ENCODE measurements at places on chromosomes 5 and 9.
A peak's percentile ranks its signal among the peaks of the same experiment; 100 is the strongest.

GRCh38 chr9:33924978-33925797 lies 108.2 kb downstream of the UBE2R2 start:
- no peak for DNase-seq

DNA sequence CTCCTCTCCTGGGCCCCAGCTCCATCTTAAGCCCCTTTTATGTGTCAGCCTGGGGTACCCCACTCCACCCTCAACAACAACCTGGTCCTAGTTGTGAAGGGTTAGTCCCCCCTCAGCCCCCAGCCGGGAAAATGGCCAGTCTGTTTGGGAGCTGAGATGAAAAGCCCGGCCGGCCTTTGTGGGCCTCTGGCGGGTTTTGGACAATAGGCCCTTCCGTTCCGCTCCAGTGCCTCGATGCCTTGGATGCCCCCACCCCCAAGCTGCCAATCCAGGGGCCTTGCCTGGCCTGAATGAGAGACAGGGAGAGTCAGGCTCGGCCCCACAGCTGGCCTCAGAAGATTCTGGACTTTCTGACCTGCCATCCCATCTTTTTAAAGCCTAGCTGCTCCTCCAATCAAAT lies 9.2 kb downstream of the CNTFR start:
- DNase-seq = no peak

- peak; percentile 11 for DNase-seq
These were observed 82.3 kb upstream of the AGXT2 start for GRCh38 chr5:35129921-35130485.

GRCh38 chr9:28503573-28503972 lies 930.3 kb upstream of the C9orf72 start:
- DNase-seq = no peak

DNA sequence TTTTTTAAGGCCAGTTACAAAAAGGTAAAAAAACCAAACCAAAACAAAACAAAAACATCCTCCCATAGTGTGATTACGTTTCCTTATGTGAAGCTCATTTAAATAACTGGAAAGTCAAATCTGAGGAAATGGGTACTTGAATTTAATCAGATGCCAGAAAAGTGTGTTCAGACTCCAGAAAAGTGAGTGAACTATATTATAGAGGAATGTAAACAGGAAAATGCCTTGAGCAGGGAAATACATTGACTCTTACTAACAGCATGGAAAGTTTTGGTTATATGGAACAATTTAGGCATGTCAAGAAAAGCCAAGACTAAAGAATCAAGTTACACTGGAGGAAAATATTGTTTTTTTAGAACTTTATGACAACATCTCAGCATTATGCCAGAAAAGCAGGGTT lies 37.8 kb upstream of the RNF20 start:
- no peak for DNase-seq

DNA sequence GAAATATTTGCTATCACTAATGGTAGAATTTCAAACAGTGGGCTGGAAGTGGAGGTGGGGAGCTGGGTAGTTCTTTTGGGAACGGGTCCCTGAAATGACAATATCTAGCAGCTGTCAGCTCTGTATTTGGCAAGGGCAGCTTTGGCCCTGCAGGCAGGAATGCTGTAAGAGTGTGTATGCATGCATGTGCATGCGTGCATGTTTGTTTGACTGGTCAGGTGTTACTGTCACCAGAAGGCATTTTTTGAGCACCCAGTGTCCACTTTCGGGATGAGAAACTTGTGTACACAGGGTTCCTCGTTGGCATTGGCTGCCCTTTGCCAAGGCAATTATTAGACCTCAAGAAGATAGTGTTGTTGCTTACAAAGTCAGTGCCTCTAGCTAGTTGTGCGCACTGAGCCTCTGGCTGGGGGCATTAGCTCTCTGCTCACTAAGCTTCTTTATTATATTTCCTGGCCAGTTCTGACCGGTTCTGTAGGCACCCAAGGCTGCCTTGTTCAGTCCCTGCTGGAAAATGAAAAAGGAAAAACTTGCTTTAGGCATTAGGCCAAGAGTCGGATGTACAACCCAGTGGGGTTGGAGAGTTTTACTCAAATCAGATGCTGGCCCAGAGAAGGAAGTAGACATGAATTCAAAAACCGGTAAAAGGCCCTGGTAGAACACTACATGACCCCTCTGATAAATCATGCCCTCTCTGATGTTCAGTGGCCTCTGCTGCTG lies 2.0 kb downstream of the CYFIP2 start:
- no peak for DNase-seq

DNA sequence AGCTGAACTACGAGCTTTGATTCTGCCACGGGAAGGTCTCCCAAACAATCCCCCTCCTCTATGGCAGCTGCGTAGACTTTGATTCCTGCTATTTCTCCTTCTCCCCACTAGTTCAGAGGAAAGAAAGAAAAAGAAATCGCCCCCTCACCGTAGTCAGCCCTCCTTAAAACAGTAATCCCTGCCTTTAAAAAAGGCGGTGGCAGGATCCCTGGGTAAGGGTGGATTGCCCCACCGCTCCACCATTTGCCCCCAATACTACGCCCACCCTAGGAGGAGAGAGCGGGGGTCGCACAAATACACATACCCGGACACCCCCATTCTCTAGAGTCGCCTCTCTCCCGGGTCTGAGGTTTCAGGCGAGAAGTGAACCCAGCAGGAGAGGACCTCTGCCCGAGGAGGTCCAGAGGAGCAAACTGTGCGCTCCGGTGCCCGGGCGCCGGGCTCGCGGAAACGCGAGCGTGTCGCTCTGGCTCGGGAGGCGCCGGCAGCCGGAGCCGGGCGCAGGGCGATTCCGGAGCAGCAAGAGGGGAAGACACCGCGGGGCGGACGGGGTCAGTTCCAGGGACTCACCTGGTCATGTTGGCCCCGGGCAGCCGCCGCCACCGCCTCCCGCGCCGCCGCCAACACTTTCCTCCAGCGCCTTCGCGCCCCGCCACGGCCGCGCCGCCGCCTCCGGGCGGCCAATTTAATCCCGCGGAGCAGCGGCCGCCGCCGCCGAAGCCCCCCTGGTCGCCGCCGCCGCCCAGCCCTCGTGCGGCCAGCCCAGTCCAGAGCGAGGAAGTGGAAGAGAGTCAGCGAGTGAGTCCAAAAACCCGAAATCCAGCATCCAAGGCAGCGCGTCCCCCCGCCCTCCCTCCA lies 1057.7 kb upstream of the DMAC1 start:
- no peak for DNase-seq

- peak; percentile 20 for DNase-seq
These were observed 779 bp downstream of the PKN3 start for GRCh38 chr9:128702949-128703615.

DNA sequence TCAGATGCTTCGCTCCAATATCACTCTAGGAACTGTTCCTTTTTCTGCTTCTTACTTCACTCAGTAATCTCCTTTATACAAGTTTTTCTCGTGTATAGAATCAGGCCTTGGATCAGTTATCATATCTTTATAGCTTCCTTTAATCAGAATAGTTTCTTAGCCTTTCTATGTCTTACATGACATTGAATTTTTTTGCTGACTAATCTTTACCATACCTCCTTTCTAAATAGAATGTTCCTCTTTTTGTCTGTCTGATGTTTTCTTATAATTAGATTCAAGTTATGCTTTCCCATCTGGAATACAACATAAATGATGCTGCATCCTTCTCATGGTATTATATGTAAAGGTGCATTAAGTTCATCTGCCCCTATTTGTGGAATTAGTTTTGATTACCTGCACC lies 40.2 kb upstream of the TYRP1 start:
- no peak for DNase-seq

GRCh38 chr9:134525070-134525815 lies 116.4 kb upstream of the COL5A1 start:
- no peak for DNase-seq

DNA sequence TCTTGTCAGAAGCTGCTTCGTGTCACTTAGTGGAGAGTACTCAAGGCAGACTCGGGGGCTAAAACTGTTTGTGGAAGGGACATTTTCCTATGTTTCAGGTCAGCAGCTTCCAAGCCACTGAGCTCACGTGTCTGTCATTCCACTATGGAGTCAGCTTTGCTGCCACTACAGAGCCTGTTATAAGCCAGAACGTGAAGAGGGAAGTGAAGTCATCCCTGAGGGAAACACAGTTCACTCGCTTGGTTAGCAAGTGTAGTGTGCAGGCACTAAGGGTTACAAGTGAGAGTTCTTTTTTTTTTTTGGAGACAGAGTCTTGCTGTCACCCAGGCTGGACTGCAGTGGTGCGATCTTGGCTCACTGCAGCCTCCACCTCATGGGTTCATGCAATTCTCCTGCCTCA lies 24.5 kb upstream of the LTC4S start:
- DNase-seq = no peak

DNA sequence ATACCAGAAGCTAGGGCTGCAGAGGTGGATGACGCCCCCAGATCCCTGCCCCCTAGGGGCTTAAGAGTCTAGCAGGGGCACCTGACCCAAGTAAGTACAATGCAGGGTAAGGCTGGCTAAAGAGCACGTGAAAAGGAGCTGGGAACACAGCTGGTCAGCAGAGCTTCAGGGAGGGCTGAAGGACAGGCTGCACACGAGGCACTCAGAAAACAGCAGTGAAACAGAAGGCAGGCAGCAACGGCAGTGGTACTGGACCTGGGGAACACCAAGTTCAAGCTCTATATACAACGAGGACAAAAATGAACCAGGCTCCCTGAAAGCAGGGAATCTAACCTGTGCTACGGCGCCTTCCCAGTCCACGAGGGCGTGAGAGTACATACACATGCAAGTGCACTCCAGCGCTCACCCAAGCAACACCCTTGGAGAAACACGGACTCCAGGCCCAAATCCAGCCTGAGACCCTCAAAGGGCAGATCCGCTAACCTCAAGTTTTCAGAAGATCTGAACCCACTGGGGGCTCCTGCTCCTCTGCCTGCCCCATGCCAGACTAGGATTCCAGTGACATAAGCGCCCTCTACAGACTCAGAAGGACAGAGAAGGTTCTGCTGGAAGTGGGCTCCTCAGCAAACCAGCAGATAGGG lies 57.4 kb downstream of the PSMB7 start:
- no peak for DNase-seq

- no peak for DNase-seq
These were observed 92.5 kb upstream of the ZNF366 start for GRCh38 chr5:72599519-72600370.

DNA sequence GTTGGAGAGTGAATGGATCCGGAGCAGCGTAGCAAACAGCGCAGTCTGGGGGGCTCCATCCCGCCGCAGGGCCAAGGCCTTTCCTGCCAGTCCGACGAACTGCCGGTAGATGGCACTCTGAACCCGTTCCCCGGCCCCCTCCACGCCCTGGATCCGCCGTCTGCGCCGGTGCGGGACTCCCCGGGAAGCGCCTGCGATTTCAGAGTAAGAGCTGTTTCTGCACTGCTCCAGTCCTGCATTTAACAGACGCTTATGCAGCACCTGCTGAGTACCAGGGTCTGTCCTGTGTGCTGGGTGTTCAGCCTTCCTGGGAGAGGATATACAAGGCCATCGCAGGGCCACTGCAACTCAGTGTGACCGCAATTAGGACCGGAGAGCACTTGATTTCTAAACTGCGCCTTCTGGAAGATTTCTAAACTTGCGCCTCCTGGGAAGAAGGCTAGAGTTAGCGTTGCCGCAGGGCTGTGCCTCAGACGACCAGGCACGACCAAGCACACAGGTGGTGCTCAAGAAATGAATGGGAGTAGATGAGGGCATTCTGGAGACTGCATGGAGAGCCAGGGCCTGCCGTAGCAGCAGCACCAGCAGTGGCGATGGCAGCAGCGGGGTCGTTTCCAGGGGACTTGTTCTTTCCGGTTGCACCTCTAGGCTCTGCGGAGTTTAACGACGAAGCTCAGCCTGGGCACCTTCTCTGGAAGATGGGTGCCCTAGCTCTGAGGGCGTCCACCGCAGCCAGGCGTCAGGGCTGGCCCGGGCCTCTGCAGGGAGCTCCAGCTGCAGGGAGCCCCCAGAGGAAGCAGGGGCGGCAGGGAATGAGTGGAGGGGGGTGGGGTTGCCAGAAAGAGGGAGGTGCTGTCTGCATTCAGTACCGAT lies 14.3 kb upstream of the TIFAB start:
- peak; percentile 53 for DNase-seq

DNA sequence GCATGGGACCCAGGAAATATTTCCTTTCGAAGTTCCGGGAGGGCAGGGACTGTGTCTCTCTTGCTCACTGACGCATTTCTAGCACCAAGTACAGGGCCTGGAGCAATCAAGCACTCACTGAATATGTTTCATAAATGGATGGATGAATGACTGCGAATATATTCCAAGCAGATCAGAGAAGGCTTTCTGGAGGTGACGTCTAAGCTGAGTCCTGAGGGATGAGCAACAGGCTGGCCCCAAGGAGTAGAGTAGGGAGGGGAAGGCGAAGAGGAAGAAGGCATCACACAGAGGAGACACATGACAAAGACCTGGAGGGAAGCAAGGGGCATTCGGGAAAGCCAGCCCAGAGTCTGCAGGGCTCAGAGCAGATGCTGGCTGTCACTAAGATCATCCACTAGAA lies 13.9 kb downstream of the ANXA6 start:
- no peak for DNase-seq

GRCh38 chr5:93100976-93101375 lies 480.0 kb downstream of the NR2F1-AS1 start:
- DNase-seq = no peak

GRCh38 chr9:125091121-125091520 lies 52.2 kb downstream of the SCAI start:
- no peak for DNase-seq

All from activated T-cell treated with anti-CD3 and anti-CD28 coated beads for 4 hours (primary cell).